H9 (cell line): ENCODE measurements at places on chromosomes 6 and 20.
A peak's percentile ranks its signal among the peaks of the same experiment; 100 is the strongest.

- DNase-seq, result no peak
These were observed 161.0 kb downstream of the AIG1 start for GRCh38 chr6:143221698-143222097.

DNA sequence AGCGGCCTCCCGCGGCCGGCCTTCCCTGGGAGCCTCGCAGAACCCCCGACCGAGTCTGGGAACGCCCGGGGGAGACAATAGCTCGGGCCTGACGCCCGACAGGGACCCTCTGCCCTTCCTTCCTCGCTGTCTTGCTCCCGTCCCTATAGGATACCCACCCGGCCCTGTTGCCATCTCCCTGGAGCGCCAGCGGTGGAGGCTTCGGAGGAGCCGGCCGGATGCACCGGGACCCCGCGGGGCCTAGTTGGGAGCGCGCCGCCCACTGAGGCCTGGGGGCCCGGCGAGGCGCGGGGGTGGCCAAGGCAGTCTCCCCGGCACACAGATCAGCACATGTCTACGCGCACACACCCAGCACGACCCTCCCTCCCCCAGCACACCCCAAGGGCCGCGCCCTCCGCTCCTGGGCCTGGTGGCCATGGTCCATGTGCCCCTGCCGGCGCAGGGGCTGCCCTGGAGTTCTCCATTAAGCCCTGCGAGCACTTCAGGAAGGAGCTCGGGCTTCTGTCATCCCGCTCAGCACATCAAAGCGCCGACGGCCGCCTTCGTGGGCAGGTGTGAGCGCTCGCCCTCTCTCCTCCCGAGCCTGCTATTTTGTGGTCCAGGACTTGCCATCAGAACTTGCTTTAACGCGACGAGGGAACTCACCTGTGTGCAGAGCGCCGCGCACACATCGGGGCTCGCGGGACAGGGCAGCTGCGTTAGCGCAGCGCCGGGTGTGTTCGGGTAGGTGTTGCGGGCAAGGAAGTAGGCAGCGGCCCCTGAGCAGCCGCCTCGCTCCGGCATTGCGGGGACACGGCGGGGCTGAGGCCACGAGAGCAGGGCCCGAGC, 3.7 kb downstream of the FOXF2 start:
- DNase-seq, result peak; percentile 60

GRCh38 chr6:134868812-134869211, 81.1 kb downstream of the ALDH8A1 start:
- DNase-seq, result no peak

DNA sequence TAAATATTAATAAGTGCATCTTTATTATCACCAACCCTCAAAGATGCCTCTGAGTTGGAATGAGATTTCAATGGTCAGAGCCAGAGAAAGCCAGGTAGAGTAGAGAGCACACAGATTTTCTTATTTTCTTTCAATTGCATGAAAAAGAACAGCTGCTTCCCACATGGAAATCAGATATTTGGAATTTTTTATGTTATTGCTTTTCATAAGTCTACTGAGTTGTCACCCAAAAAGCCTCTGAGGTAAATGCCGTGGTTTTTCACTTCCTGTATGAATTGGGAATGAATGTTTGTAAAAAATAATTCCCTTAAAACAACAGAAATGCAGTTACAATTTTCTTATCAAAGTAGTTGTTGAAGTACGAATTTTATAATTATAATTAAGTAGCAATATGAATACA, 563.1 kb downstream of the RFPL4B start:
- no peak for DNase-seq

DNA sequence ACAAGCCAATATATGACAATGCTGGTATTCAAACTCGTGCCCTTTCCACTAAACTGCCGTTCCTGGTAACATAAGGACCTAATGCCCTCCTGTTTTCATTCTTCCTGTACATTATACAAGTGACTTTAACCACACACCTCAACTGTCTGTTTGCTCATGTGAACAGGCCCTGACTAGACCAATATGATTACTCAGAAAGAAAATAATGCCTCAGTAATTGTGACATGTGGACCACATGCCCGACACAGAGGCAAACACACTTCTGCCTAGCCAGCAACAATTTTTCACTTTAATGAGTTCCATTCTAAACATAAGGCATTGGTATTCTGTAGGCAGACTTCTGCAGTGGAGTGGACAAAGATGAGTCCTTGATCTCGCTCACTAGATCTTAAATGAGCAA, 30.0 kb downstream of the SLC22A16 start:
- no peak for DNase-seq

- no peak for DNase-seq
These were observed 128.6 kb upstream of the BACH2 start for GRCh38 chr6:90425161-90425641.

DNA sequence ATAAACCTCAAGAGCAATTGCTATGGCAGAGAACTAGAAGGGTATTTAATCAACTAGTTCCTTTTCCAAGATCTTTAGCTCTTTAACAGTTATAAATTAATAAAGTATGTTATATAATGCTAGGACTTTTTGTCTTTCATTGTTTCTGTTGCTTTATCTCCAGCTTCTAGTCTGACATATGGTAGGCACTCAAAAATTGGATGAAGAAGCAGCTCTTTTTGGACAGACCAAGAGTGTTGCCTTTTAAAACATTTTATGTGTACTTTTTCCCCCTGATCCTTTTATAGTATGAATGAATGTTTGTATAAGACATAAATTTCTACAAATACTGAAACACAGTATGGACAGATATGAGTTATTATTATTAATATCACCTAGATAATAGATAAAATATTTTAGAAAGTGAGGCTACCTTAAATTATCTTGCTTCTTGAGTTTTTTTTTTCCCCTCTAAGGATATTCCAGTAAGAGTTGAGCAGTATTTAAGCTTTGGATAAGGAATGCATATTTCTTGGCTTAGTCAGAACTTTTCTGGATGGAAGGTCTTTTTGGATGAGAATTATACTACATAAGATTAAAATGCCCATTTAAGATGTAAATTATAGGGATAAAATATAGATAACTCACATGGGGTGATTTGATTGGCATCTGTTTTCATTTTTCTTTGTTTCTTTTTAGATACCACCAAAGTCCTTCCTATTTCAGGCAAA, 16.6 kb downstream of the LAMA2 start:
- no peak for DNase-seq

DNA sequence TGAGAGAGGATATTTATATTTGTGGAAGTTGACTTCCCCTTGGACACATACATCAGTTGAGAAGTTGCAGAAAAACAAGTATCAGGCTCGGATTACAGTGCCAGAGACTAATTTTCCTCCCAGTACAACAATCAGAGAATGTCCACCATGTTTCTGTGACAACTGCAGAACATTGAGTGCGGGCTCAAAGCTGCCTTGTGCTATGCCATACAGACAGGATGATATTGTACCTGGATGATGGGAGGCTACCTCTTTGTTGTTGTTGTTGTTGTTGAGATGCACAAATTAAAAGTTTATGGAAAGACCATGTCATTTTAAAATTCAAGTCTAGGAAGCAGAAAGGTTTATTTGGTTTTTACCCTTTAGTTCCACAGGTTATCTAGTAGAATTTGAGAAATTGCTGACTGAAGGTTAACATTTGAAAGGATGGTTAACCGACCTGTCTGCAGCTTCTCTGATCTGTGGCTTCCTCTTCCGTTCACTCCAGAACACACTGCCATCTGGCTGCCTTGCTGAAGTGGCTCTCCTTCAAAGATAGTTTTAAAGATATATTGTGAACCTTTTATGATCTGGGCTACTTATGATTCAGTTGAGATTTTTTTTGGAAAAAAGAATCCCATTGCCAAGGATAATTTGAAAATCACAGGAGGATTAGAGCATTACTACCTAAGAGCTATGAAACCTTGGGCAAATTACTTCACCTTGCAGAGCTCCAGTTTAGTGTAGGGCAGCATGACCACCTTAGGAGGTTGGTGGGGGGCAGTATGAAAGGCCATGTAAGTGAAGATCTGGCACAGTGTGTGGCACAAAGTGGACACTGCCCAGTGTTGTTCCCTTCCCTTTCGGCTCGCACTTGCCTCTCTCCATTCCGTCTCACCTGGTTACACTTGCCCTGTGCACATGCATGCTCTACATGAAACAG, 15.9 kb downstream of the TMEM200A start:
- DNase-seq, result no peak

DNA sequence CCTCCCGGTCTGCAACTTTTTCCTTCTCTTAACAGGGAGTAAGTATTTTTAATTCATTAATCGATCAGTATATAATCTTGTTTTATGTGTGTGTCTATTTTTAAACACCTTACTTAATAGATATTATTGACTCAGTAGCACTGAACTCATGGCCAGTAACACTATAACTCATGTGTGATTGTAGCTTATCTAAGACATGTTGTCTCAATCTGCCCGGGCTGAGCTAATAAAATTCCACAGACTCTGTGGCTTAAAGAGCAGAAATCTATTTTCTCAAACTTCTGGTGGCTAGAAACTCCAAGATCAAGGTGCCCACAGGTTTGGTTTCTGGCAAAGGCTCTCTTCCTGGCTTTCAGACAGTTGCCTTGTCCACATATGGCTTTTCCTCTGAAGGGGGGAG, 68.8 kb upstream of the TNFAIP3 start:
- no peak for DNase-seq

- no peak for DNase-seq
These were observed 1.7 kb downstream of the SRMS start for GRCh38 chr20:63545814-63546213.

DNA sequence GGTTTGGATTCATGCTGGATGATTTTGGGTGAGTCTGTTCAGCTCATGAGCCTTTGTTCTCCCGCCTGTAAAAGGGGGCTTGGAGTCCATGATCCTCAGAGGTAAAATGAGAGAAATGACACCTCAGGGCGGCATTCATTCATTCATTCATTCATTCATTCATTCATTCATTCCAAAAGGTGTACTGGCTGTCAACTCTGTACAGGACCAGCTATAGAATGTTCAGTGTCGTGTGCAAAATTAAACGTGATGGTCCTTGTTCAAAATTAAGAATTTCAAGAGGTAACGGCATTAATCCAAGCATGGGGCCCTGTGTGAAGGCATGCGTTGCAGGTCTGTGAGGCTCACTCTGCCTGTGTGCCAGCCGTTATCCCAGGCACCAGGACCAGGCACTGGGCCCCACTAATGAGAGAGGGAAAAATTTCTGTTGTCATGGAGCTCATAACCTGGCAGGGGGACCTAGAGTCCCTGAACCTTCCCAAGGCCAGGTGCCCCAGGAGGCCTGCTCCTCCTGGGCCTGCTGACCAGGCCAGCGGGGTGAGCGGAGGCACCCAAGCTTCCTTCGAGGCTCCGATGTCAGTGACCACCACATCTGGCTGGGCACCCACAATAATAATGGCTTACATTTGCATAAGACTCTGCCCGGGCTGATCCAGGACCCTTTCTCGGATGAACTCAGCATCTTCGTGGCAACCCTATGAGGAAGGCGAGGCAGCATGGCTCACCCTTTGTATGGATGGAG, 53.2 kb downstream of the CEBPB start:
- DNase-seq, result no peak

DNA sequence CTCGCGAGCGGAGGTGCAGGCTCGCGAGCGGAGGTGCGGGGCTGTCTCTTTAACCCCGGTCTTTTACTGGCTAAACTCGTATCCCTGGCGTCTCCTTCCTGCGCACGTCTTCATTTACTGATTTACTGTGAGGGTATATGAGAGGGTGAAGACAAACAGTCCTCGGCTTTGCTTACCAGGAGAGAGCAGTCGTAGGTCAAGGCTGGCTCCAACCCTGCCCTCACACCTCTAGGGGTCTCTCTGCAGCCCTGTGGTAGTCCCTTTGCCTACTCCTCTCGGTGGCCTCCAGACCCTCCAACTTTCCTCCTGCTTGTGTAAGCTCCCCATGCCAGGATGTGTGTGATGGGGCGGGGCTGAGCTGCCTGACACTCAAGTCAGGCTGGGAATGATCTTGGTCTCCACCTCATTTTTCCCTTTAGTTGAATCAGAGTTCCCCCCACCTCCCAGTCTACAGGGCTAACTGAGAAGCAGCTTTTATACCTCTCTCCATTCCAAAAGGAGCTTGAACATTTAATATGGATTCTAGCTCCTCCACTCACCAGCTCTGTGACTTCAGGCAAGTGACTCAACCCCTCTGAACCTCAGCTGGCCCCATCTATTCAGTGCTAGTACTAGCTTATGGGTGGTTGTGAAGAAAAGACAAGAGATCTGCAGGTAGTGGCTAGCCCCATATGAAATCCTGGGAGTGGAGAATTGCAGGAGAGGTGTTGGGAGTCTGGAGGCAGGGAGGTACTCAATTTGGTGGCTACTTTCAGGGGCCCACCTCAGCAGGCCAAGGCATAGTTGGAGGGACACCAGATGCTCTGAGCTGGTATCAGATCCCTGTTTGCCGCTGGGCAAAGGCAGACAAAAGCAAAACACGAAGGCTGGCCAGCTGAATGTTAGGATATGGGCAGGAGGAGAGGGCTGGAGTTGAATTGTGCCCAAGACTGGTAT, 902 bp downstream of the SLC29A1 start:
- no peak for DNase-seq

GRCh38 chr20:45924391-45925261, 9.9 kb upstream of the PCIF1 start:
- no peak for DNase-seq

DNA sequence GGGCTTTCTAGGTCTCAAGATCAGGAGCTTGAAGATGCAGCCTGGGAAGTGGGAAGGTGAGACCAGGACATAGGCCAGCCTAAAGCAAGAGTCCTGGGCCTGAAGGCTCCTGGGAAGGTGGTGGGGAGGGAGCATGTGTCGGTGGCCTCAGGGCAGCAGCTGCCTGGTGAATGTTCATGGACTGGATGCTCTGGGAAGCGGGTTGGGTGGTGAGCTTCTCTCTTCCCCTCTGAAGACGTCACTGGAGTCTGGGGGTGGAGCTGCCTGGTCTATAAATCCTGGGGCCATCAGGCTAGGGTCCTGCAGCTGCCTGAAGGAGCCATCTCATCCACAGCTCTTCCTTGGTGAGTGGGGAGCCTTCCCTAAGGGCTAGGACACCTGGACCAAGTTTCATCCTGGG, at the start of gene GNRH2:
Gene GNRH2, plus strand, starts transcription at position 301 of the 400 bp plus-strand sequence. CDS start 793 bp downstream, outside the sequence.
- DNase-seq, result no peak

GRCh38 chr20:9075264-9076095, 6.6 kb downstream of the PLCB4 start:
- no peak for DNase-seq

DNA sequence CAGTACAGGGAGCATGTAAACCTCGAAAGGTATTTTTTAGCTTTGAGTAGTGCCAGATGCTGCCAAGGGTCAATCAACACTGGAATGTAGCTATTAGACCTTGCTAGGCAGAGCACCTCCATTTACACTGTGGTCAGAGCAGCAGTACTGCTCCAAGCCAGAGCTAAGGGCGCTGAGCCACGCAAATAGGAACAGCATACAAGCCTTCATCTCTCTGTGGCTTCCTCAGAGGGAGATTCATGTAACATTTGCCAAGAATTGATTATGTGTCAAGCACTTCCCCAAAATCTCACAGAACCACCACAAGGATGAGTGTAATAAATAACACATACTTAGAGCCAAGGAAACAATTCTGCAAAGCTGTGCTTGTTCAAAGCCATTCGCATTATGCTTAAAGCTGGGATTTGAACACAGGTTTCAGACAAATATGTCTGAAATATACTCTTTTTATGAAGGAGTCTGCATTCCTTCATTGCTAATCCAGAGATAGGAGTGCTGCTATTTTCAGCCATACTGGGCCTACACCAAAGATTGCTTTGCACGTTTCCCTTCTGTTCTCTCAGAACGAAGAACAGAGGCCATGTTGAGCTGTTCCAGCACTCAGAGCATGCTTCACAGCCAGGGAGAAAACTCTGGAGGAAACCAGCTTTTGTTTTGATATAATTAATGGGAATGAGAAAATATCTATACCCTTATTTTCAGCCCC, 97.7 kb downstream of the SLC16A10 start:
- DNase-seq, result no peak
